ENCODE measurements at places on chromosomes 4 and X. TPM values are rescaled to one million over a fixed set of nuclear protein-coding genes. Genes with fewer than 3 reads are reported as not detected.

IQSEC2 gene
- total RNA-seq: 15.4 TPM

RNF128 gene
- total RNA-seq: 0.55 TPM

TLL1 gene
- total RNA-seq: 7.2 TPM

EXOC1L gene
- total RNA-seq: not detected

TCEAL7 gene
- 2.4 TPM for total RNA-seq

NLGN4X gene
- 8.4 TPM for total RNA-seq

SSR4 gene
- 191 TPM for total RNA-seq
